ENCODE measurements at places on chromosomes 1 and 21. TPM values are rescaled to one million over a fixed set of nuclear protein-coding genes. Genes with fewer than 3 reads are reported as not detected.

MANEAL gene
- total RNA-seq: 11.2 TPM

GBP5 gene
- 3.0 TPM for total RNA-seq

DNTTIP2 gene
- total RNA-seq: 45.3 TPM

MSTO1 gene
- 27.2 TPM for total RNA-seq

CACNA1E gene
- total RNA-seq: 1.2 TPM

JAM2 gene
- total RNA-seq: 14.1 TPM

HJV gene
- not detected for total RNA-seq

C1QB gene
- 648 TPM for total RNA-seq

DTL gene
- total RNA-seq: 8.7 TPM

RPE65 gene
- not detected for total RNA-seq
